ENCODE measurements at places on chromosomes 4 and X.
A peak's percentile ranks its signal among the peaks of the same experiment; 100 is the strongest.

DNA sequence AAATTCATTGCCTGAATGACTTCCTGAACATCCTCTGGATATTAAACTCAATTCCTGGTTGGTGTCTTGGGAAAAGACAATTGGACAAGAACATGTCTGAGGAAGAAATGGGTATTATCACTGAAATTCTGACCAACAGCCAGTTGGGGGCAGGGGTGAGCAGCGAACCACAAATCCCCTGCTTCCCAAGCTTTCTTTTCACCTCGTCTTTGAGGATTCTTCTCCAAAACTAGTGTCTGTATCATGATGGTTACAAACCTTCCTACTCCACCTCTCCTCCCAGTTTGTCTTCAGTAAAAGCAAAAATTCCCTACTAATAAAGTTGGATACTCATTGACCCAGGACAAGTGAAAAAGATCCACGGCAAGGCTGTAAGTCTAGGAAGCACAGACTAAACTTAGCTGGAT is 48.3 kb upstream of the WDR1 start:
- DNase-seq: peak; percentile 59

DNA sequence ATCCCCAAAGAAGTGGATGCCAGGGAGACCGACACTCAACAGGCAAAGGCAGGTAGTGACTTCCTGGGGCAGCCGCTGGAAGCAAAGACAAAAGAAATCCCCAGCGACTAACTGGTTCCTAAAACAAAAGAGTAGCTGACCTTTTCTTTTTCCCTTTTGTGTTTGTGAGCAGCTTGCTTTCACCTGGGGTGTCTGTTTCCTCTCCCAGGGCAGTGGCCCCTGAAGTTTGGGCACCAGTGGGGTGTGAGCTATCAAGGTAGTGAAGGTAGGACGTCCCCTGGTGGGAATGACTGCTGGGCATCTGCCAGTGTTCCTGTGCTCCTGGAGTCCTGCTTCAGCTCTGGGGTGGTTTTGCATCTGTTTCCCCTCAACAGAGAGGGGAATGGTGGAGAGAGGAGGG is 41.6 kb upstream of the STIM2 start:
- no peak for DNase-seq

DNA sequence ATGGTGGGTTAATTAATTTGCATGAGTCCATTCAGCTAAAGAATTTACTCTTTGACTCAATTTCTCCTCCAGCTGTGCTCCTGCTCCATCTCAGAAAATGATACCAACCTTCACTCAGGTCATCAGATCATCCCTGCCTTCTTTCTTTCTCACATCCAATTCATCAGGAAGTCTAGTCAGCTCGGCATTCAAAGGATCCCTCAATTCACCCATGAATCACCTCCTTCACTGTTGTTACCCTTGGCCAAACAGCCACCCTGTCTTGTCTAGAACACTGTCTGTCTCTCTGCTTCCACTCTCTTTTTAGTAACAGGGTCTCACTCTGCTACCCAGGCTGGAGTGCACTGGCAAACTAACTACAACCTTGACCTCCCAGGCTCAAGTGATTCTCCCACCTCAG is 337.4 kb upstream of the SFRP2 start:
- no peak for DNase-seq

DNA sequence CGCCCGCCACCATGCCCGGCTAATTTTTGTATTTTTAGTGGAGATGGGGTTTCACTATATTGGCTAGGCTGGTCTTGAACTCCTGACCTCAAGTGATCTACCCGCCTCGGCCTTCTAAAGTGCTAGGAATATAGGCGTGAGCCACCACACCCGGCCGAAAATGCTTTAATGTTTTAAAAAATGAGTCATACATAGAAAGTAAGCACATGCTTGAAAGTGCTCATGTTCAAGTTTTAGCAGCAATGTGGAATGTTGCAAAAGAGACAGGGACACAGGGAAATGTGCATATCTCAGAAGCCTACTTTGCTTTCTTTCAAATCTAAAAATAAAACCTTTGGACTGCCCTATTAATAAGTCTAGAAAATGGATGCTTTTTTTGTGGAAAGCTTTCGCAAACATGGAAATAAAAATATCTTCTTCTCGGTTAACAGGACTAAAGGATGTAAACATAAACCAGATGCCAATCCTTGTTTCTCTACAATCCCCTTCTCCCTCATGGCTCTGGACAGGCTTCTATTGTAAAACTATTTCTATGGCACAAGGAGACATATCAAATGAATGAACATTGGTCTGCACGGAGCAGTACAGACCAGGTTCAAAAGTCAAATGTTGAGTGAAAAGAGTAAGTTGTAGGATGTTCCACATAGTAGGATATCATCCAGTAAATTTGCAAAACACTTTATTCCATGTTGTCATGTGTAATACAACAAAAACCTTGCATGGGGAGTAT is 15.0 kb downstream of the MECP2 start:
- DNase-seq: no peak

- DNase-seq: no peak
Observed at GRCh38 chr4:35166466-35166865, 1077.8 kb downstream of the ARAP2 start.

- DNase-seq: no peak
Observed at GRCh38 chr4:82104578-82104977, 269.2 kb downstream of the HNRNPD start.

- no peak for DNase-seq
Observed at GRCh38 chr4:37757121-37757520, 69.4 kb upstream of the PGM2 start.

DNA sequence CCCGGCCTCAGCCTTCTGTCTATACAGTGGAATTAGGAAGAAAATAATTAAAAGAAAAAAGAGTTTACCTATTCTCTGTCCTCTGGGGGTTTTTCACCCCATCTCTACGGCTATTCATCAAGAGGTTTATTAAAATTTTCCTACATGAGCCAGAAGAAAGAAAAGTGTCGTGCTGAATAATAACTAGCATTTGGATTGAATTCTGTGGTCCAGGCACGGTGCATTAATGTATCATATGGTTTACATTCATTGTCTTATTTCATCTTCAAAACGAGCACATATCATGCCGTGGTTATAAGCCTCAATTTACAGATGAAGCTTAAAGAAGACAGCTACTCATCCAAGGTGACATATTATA is 5.4 kb upstream of the NAA15 start:
- no peak for DNase-seq

GRCh38 chr4:6452897-6453687 is 19.3 kb downstream of the PPP2R2C start:
- DNase-seq: no peak

DNA sequence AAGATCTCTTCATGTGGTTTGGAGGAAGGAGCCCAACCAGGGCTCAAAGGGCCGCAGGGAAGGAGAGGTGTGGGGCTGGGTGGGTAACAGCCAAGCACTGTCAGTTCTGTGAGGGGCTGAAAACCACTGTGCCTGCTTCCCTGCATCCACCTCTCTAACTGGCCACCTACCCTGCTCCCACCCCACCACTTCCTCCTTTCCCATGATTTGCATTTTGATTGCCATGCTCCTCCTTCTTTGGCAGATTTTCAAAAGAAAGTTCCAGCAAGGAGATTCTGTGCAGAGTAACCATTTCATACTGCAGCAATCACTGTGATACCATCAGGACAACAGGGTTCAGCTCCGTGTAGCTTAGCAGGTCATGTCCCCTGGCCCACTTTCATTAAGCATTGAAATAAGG is 1.8 kb downstream of the ZNF674 start:
- no peak for DNase-seq

- no peak for DNase-seq
Observed at GRCh38 chr4:5212255-5213013, 161.2 kb downstream of the STK32B start.

- no peak for DNase-seq
Observed at GRCh38 chr4:140305053-140305452, 68.4 kb upstream of the SCOC start.

DNA sequence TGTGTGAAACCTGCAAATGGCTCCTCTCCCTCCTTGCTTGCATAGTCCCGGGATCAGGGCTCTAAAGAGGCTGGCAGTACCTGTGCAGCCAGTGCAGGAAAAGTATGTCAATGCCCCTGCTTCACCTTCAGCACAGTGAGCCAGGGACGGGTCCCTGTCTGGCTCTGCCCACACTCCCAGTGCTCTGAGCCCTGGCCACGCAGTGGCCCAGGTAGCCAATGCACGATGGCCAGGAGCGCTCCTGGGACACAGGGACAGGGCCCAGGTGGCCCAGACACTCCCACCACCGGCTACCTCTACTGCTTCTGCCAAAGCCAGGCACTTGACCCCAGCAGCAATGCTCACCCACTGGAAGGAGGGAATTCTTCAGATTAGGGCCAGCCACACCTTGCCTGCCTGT is 68.0 kb upstream of the MAGEA10 start:
- no peak for DNase-seq

- no peak for DNase-seq
Observed at GRCh38 chrX:46178763-46179162, 366.5 kb downstream of the ZNF674 start.

- no peak for DNase-seq
Observed at GRCh38 chrX:15116900-15117299, 153.0 kb downstream of the ASB9 start.

- peak; percentile 75 for DNase-seq
Observed at GRCh38 chrX:24859211-24859841, 156.4 kb downstream of the ARX start.

DNA sequence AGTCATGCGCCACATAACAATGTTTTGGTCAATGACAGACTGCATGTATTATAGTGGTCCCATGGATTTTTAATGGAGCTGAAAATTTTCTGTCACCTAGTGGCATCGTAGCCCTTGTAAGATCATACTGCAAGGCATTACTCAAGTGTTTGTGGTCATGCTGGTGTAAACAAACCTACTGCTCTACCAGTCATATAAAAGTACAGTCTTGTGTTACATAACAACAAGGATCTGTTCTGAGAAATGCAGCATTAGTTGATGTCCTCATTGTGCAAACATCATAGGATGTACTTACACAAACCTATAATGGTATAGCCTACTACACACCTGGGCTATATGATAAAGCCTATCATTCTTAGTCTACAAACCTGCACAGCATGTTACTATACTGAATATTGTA is 34.6 kb downstream of the COX18 start:
- no peak for DNase-seq

DNA sequence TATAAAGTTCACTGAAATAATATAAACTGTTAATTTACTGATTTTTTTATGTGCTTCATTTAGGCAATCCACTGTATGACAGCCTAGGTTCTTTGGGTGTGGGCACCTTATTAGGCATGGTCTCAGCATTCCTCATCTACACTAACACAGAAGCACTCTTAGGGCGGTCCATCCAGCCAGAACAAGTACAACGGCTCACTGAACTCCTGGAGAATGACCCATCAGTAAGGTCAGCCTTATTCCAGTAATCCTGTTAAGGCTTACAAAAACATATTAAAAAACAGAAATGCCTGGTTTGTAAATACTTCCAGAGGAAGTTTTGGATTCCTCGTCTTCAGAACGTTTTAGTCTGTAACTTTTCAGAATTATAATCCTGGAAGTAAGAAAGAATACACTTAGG is 80.1 kb downstream of the SLC30A9 start:
- DNase-seq: no peak

DNA sequence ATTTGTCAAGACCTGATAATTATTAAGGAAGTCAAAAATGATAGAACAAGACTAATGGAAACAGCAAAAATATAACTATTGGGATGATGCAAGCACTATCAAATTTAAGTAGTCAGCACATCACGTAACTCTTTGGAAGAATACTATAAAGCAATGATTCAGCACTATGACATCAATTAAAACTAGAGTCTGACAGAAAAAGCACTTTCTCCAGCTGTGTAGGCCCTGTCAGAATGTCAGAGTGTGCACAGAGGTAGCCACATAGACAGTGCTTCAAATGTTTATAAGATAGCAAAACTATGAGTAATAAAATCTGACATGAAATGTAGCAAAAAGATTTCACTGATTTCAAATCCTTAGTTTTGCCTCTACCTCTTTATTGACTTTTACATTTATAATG is 1226.6 kb upstream of the ADGRL3 start:
- DNase-seq: no peak

- DNase-seq: no peak
Observed at GRCh38 chr4:148779771-148780170, 337.6 kb upstream of the NR3C2 start.

- DNase-seq: no peak
Observed at GRCh38 chrX:136762820-136763452, 17.8 kb downstream of the ARHGEF6 start.

DNA sequence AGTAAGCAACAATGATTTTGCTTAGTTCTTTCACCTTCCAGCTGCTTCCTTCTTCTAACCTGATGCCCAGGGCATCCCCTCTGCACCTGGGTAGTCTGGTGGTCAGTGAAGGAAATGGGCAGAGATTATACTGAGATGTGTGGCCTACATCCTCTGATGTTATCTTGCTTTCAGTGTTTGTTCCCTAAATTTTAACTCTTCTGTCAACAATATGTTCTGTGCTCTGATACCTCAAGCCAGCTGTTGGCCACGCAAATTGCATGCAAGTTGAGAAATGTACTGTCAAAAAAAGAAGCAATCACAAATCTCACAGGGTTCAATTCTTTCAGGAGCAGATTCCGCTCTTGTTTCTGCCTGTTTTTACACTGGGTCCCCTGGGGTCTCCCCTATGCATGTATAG is 73.8 kb downstream of the FBXW7 start:
- no peak for DNase-seq

DNA sequence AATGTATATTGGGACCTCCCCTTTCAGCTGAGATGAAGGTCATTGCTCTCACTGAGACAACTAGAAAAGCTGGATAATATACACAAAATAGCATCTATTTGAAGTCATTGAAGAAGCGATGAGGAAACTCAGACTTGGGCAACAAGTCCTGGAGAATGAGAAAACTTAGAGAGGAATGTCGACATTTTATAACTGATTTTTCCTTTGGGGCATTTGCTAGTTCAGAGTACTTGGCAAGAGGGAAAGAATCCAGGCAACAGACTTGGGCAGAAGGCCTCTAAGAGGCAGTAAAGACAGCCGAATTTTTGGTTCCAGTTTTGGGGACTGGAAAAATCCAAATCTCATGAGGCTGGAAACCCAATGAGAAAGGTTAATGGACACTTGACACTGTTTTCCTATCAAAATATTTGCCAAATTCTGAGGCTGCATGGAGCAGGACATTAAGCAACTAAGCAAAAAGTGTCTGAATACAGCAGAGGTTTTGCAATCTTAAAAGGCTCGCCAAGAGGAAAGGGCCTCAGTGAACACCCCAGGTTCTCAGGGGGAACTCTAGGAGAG is 21.0 kb upstream of the ANXA5 start:
- DNase-seq: no peak

DNA sequence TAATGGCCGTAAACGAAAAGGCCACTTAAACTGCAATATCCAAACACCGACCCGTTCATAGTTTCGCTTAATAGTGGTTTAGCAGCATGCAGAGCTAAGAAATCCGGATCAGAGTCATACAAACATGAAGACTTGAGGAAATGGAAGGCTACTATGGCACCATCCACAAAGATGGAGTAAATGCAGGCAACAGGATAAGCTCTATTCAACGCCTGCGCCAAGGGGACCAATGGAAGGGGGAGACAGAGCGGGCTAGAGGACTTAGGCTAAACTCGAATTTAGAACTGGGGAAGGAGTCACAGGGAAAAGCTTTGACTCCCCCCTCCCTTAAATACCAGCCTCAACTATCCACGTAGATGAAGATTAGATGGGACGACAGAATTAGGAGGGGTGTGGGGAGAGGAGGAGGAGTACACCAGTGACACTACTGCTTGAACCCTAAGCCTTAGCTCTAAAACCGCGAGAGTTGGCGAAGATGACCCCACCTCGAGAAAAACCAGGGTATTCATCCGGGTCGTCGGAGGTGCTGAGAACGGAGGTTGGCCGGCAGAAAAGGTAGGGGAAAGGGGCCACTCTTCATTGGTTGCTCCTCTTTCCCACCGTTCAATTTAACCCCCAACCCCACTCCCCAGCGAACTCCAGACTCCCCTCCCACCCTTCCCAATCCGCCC is 3.5 kb downstream of the HUWE1 start:
- peak; percentile 36 for DNase-seq

- DNase-seq: peak; percentile 56
Observed at GRCh38 chrX:150870487-150871340, 27.8 kb downstream of the CD99L2 start.
